ENCODE measurements at places on chromosomes 16 and 17.

GRCh38 chr16:19066988-19067348, 446 bp upstream of the COQ7 start:
- DNase-seq = no peak

- no peak for DNase-seq
Measured at GRCh38 chr16:52283584-52284375, 263.2 kb downstream of the TOX3 start.

DNA sequence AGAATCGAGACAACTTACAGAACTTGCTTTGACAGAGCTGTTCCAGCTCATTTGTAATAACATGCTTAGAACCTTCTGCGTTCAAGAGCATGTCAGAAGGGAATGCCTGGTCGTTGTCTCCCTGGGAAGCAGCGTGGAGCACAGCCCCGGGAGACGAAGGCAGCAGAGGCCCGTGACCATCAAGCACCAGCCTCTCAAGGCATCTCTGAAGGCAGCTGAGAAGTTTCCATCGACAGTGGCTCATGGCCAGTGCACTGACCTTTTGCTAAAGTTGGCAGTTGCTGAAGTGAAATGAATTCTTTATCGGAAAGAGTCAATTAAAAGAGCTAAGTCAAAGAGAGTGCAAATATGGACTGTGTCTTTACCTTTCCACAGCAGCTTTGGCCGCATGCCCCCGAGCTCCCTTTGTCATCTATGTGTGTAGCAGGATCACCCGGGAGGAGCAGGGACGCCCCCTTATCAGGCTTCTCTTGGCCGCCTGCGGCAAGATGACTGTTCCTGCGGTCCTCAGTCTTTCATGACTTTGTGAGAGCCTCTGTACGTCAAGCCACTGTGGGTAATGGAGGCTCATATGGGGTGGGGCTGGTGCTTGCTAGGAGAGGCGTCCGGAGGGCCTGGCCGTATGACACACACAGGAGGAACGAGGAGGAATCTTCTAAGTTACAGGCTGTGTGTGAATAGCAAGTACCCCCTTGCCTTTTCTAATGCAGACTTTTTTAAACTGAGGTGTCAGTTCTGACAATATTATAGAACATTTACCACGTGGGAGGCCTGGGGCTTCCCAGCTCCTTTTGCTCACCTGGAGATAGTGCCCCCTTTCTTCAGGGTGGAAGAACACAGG, 54.2 kb downstream of the LDHD start:
- DNase-seq = no peak

DNA sequence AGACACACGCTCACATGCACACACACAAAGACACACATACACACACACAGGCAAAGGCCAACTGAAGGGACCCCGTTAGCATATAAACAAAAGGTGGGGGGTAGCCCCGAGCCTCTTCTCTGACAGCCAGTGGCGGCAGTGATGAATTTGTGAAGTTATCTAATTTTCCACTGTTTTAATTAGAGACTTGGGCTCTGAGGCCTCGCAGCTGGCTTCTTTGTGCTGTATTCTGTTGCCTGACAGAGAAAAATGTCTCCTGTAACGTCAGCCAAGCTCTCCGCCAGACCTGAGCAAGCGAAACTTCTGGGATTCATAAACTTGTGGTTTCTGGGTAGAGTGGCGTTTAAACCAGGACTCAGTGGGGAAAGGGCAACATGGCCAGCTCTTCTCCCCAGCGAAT, 113.9 kb upstream of the FOXF1 start:
- DNase-seq = no peak

DNA sequence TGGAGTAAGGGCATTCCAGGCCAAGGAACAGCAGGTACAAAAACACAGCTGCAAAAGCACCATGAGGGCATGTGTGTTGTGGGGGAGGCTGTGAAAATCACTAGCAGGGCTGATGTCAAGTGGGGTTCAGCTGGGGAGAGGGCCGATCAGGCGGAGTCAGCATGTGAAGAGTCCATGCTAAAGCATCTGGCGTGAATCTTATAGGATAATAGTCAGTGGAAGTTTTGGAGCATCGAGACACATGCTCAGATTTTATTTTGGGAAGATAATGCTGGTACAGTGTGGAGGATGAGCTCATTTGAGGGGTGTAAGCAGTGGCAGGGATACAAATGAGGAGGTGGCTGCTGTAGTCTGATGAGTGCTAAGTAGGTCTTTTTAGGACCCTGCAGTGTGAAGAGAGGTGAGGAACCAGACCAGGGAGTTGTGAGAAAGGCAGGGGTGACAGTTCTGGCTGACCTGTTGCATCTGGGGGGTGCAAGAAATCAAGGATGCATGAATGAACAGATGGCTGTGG, 30.3 kb downstream of the MMD start:
- no peak for DNase-seq

GRCh38 chr16:4556112-4556511, at the start of gene C16orf96:
Gene C16orf96, plus strand, starts transcription at chr16:4556340. Its CDS starts 150 bp downstream, at chr16:4556490.
- no peak for DNase-seq

DNA sequence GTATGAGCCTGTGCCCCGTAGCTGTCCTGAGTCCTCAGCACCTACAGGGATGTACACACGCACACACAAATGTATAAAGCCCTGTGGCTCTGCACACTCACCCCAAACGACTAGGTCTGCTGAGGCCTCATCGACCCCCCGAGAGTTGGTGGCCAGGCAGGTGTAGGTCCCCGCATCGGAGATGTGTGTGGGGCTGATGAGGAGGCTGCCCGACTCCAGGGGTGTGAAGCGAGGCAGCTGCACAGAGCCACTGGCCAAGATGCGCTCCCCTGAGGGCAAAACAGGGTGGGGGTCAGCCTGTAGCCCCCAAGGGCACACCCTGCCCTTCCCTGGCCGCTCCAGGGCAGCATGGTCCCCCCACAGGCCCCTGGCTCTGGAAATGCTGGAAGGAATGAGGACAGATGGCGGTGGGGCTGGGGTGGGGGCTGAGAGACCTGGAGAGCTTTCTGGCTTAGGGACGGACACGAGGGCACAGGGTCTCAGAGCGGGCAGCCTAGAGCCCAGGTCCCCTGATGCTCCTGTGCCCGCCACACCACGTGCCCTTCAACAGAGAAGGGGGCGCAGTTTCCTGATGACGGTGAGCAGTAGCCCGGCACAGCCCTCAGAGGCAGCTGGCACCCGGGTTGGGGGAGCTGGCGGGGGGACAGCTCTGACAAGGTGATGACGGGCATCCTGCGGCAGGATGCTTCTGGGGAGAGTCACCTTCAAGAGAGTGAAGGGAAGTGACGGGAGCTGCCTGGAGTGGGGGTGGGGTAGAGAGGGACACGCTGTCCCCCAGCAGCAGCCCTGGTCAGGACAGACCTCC, 119.8 kb upstream of the CDC42EP4 start:
- no peak for DNase-seq

DNA sequence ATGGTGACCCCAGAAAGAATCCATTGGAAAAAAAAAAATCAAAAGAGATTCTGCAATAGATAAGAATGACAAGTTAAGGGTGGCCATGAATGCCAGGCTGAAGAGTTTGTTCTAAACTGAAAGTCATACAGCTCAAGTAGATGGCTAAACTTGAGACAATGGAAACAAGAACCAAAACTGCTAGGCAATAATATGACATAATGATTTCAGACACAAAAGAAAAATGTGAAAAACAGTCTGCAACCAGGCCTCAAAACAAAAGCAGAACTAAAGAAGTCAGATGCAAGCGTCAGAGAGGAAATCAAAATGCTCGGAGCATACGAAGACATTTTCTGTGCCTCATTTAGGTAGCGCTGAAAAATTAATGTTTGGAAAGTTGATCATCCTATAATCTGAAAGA, 54.4 kb upstream of the YPEL2 start:
- no peak for DNase-seq

GRCh38 chr17:75049706-75050105, 2.7 kb downstream of the KCTD2 start:
- no peak for DNase-seq

GRCh38 chr16:68382296-68382718, 66.0 kb downstream of the SMPD3 start:
- no peak for DNase-seq

Measured in CD4-positive, alpha-beta T cell treated with Interleukin-10 for 1 hour (primary cell).